ENCODE measurements at places on chromosomes 1 and 21.

- DNase-seq = no peak
Measured at GRCh38 chr1:240117930-240118329, 26.2 kb downstream of the FMN2 start.

DNA sequence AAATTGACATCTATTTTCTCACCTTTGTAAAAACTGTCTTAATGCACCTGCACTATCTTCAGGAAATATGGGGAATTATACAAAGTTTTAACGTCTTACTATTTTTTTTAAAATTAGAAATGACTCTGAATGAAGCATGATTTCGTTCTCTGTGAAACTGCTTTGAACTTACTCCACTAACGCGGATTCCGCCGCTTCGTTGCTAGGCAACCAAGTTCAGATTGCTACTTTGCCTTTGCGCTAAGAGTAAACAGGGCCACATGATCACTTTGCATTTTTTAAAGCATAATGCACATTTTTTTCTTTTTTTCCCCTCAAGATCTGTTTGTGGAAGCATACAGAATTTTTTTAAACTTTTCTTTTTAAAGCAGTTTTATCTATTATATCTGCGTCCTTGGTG, 690.5 kb downstream of the BRINP3 start:
- no peak for DNase-seq

DNA sequence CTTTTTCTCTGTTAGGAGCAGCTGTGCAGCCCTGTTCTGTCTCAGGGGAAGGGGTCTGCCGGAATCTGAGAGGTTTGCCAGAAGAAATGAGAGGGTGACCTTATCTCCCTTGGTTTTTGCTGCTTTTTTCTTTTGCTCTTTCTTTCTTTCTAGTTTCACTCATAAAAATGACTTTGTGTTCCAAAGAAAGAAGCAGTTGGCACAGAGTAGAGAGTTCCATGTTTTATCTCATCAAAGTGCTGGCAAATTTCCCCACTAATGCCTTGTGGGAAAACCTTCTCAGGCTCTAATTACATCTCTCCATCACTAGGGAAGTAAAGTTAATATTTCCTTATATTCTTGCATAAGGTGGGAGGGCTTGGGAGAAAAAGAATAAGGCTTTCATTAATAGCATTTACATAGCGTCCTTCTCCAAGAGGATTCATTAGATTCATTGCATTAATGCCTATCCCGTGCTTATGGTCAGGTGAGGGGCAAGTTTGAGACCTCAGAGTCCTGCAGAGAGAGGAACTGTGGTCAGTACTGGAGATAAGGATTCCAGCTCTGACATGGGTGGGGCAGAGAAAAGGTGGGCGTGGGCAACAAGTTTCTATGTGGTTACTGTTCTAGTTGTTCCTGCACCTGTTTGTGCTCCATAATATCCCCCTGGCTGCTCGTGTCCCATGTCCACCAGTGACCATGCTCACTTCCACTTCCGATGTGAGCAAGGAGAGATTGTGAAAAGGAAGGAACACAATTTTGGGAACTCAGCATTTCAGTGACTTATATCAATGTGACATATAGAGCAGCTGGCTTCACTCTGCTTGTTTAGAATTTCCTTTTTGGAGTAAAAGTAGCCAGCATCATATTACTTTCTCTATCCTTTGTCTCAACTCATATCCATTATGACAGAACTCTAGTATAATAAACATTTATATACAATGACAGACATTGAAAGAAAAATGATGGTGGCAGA, 79.5 kb downstream of the DISC1 start:
- no peak for DNase-seq

DNA sequence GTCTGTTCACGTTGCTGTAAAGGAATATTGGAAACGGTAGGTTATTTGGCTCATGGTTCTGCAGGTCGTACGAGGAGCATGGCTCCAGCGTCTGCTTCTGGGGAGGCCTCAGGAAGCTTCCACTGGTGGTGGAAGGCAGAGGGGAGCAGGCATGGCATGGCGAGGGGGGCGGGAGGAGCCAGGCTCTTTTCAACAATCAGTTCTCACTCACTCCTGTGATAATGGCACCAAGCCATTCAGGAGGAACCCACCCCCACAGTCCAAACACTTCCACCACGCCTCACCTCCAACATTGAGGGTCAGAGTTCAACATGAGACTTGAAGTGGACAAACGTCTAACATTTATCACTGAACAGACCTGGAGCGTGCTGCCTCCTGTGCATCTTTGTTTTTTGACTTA, 141.2 kb downstream of the PGBD5 start:
- DNase-seq = no peak

GRCh38 chr1:227797144-227797543, 18.3 kb upstream of the PRSS38 start:
- DNase-seq = no peak

GRCh38 chr1:166390366-166391033, 223.7 kb upstream of the FAM78B start:
- DNase-seq = no peak

DNA sequence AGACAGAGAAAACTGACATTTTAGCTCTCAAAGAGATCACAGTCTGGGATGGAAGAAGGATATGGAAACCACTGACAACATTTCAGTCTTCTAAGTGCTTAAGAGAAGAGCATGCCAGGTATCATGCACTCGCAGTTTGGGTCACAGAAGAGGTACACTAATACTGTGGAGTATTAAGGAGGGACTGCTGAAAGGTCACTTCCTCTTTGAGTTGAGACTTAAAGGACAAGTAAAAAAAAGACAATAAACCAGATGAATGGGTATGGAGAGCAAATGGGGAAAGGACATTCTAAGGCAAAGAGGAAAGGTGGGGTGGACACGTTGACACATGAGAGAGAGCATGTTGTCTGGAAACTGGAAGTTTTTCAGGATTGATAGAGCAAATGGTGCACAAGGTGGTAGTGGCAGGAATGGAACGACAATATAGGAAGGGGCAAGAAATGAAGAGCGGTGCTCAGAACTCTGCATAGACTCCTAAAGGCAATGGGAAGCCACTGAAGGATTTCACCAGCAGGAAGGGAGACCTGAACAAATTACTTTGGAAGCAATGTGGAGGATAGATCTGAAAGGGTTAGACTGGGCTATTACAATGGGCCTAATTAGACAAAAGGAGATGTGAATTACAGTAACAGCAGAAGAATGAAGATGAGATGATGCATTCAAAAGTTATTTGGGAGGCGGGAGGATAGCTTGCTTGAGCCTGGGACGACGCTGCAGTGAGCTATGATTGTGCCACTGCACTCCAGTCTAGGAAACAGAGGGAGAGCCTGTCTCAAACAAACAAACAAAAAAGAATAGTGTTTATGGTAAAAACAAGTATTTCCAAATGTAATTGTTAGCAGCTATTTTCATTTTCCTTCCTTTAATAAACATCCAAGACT, 11.1 kb downstream of the DIPK1A start:
- no peak for DNase-seq

GRCh38 chr1:156814571-156815260, 1.9 kb downstream of the SH2D2A start:
- DNase-seq = no peak

DNA sequence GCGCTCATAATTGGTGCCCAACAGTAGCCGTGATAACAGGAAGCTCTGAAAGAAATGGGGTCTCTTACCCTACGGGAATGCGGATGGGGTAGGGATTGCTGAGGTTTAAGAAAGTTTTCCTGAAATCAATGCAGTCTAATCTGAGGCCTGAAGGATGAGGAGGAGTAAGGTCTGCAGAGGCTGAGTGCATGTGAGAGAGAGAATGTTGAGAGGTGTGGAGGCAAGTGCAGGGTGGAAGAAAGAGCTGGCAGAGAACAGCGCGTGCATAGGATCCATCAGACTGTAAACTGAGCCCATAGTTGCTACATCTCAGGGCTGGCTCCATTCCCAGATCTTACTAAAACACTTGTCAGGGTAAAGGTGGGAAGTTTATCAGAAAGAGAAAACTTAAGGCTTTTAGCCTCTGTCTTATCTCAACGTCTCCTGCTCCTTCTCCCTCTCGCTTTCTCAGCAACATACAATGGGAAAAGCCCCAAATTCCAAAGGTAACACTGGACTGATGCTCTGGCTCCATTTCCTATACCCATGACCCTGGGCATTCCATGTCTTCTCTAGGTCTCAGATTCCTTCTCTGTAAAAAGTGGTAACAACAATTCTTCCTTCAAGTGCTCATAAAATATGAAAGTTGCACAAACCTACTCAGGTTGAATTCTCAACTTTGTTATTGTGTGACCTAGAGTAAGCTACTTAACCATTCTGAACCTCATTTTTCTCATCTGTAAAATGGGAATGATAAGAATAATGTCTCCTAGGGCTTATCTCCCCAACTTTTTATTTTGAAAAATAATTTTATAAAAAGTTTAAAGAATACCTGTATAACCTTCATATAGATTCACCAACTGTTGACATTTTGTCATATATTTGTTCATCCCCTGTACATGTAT, 75.2 kb downstream of the SH3GLB1 start:
- no peak for DNase-seq

DNA sequence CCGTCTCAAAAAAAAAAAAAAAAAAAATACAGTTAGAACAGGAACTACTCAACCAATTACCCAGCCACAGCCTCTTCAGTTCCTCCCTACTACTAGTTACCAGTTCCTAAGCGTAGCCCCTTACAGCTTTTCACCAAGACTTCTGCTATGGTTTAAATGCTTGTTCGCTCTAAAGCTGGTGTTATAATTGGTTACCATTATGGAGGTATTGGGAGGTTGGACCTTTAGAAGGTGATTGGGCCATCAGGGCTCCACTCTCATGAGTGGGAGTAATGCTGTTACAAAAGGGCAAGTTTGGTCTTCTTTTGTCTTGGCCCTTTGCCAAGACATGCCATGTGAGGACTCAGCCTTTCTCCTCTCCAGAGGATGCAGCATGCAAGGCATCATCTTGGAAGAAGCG, 3.0 kb upstream of the SMPDL3B start:
- no peak for DNase-seq

DNA sequence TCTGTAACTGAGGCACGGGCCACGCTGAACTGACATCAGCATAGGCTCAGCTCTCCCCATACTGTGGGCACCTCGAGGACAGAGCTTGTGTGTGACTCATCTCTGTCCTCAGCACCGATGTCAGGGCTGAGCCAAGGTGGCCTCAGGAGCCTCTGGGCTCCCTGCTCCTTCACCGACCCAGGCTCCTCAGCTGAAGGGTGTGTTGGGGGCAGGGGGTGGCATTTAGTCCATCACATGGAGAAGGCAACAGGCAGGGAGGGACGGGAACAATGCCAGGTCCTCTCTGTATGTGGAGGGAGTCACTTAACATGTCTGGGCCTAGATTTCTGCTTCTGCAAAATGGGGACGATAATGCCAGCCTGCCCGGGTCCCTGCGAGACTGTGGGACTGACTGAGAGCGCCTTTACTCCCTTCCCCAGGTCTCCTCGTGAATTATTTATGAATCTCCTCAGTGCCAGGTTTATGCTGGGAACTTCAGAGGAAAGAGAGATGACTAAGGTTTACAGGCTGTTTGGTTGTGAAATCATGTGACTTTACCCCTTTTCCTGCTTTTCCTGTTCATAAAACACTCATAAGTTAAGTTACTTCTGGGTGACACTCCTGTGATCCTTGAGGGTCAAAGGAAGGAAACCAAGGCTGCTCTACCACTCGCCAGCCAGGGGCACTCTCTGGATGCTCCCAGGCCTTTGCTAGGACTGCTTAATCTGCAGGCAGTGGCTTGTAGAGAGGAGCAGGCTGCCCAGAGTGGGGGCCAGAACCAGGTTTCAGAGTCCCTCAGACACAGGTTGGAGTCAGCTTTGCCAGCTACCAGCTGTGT, 16.2 kb downstream of the TTC39A start:
- peak; percentile 60 for DNase-seq

- DNase-seq = no peak
Measured at GRCh38 chr1:17887661-17888371, 132.7 kb downstream of the ACTL8 start.

GRCh38 chr1:101196668-101197067, 40.2 kb upstream of the S1PR1 start:
- no peak for DNase-seq

- DNase-seq = no peak
Measured at GRCh38 chr1:98315309-98315708, 346.2 kb upstream of the SNX7 start.

GRCh38 chr1:3550511-3551289, 60.6 kb downstream of the MEGF6 start:
- DNase-seq = no peak

DNA sequence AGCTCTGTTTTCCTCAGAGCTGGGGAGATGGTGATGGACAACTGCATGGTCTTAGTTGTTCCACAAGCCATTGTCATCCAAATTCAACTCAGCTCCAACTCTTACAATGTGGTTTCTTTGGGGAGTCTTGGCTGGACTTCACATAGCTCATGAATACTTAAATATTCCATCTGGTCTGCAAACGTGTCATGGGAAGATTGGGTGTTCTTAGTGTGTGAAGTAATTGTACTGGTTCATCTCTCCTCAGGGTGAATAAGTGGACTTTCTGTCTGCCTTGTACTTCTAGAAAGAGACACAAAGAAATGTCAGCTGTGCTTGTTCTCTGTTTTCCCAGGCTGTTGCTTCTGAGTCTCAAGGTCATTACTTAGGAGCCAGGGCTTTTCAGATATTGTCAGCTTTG, 106.6 kb downstream of the VPS13D start:
- no peak for DNase-seq

DNA sequence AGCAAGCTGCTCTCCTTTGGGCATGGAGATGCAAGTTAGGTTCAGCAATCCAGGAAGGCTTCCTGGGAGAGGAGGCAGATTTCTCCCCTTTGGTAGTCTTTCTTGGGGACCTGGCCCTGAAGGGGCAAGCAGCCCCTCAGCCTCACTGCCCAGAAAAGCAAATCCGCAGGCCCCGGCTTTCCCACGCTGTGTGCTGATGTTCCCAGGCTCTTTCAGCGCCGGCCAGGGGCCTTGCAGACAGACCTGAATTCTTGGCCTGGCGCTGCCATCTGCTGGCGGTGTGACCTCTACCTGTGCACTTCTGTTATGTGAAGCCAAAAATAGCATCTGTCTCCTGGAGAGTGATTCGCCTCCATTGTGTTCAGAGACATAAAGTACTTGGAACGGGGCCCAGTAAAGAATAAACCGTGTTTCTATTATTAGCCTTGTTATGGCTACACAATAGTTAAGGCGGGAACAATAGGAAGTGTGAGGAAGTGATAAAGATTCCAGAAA, 64.8 kb downstream of the ALPL start:
- no peak for DNase-seq

DNA sequence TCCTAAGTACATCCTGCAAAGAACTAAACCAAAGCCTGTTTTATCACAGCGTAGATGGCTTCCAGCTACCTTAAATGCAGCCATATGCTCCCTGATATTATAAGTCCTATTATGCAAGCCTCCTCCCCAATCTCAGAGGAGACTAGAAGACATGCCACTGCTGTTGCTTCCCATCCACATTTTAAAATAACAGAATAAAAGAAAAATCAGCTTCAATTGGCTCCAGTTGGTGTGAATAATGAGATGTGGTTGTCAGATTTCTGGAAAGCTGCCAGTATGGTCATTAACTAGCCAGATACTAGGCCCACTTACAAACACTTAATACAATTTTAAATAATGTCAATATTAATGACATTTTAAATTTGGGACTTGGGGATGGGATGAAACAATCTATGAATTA, 25.7 kb downstream of the WARS2 start:
- no peak for DNase-seq

- no peak for DNase-seq
Measured at GRCh38 chr1:42930178-42931107, 28.2 kb downstream of the SLC2A1 start.

- no peak for DNase-seq
Measured at GRCh38 chr1:160904783-160905616, 20.0 kb upstream of the ITLN1 start.

- DNase-seq = no peak
Measured at GRCh38 chr1:53700776-53701175, 38.2 kb downstream of the GLIS1 start.
